A549 treated with CORT108297 at 1 μM for 4 hours (cell line): ENCODE measurements at places on chromosomes 16 and 17. TPM values are rescaled to one million over a fixed set of nuclear protein-coding genes. Genes with fewer than 3 reads are reported as not detected.

The ABHD15 gene
- 21.1 to 27.4 TPM (median 25.1 TPM) in 5 replicates for total RNA-seq

The SLC47A2 gene
- 0.05 to 0.20 TPM (median 0.14 TPM) in 5 replicates for total RNA-seq

The HERPUD1 gene
- 80.5 to 104 TPM (median 84.9 TPM) in 5 replicates for total RNA-seq

The PPP1R27 gene
- total RNA-seq, result 0.10 to 0.43 TPM (median 0.17 TPM) in 4 of 5 replicates, not detected in the other

The COL1A1 gene
- 5.1 to 11.3 TPM (median 10.2 TPM) in 5 replicates for total RNA-seq

The C16orf96 gene
- 0.02 to 0.03 TPM in 2 of 5 replicates, not detected in the others for total RNA-seq

The CLDN7 gene
- total RNA-seq, result 0.84 to 1.2 TPM (median 0.97 TPM) in 5 replicates

The IRF8 gene
- 0.20 to 0.54 TPM (median 0.38 TPM) in 5 replicates for total RNA-seq

The GJC1 gene
- 27.9 to 34.7 TPM (median 33.1 TPM) in 5 replicates for total RNA-seq

The NQO1 gene
- total RNA-seq, result 2,487 to 2,718 TPM (median 2,575 TPM) in 5 replicates

The C16orf74 gene
- 9.4 to 18.3 TPM (median 14.6 TPM) in 5 replicates for total RNA-seq

The GSDMA gene
- not detected in 5 replicates for total RNA-seq

The CCT6B gene
- total RNA-seq, result 0.77 to 1.5 TPM (median 1.3 TPM) in 5 replicates

The ARHGDIG gene
- total RNA-seq, result 2.4 to 3.5 TPM (median 3.3 TPM) in 5 replicates

The FBXO39 gene
- total RNA-seq, result not detected in 5 replicates

The RNF157 gene
- total RNA-seq, result 5.1 to 6.0 TPM (median 5.7 TPM) in 5 replicates

The SDR42E2 gene
- total RNA-seq, result not detected in 5 replicates

The NPIPB8 gene
- 0.31 to 0.52 TPM (median 0.47 TPM) in 5 replicates for total RNA-seq

The CNGB1 gene
- 0.07 to 0.45 TPM (median 0.16 TPM) in 5 replicates for total RNA-seq

The TSC2 gene
- total RNA-seq, result 26.6 to 43.3 TPM (median 38.2 TPM) in 5 replicates

The HEXD gene
- total RNA-seq, result 10.6 to 15.3 TPM (median 14.5 TPM) in 5 replicates

The TMEM98 gene
- 43.5 to 50.7 TPM (median 48.0 TPM) in 5 replicates for total RNA-seq

The SLFN13 gene
- total RNA-seq, result 3.5 to 6.0 TPM (median 4.0 TPM) in 5 replicates

The NXN gene
- 22.3 to 27.3 TPM (median 26.6 TPM) in 5 replicates for total RNA-seq

The SGSM2 gene
- total RNA-seq, result 30.3 to 52.4 TPM (median 44.4 TPM) in 5 replicates

The KRTAP4-5 gene
- total RNA-seq, result not detected in 5 replicates

The KRT15 gene
- 2.8 to 5.0 TPM (median 4.0 TPM) in 5 replicates for total RNA-seq

The CRHR1 gene
- total RNA-seq, result 0.13 to 0.16 TPM (median 0.14 TPM) in 3 of 5 replicates, not detected in the others

The PNMT gene
- 0.13 to 0.21 TPM (median 0.20 TPM) in 3 of 5 replicates, not detected in the others for total RNA-seq

The CDRT15L2 gene
- total RNA-seq, result not detected in 5 replicates
